Effector CD8-positive, alpha-beta T cell (primary cell): ENCODE measurements at places on chromosomes 16 and 17.

- DNase-seq, result no peak
Observed at GRCh38 chr17:32495359-32496231, 8.8 kb downstream of the CDK5R1 start.

DNA sequence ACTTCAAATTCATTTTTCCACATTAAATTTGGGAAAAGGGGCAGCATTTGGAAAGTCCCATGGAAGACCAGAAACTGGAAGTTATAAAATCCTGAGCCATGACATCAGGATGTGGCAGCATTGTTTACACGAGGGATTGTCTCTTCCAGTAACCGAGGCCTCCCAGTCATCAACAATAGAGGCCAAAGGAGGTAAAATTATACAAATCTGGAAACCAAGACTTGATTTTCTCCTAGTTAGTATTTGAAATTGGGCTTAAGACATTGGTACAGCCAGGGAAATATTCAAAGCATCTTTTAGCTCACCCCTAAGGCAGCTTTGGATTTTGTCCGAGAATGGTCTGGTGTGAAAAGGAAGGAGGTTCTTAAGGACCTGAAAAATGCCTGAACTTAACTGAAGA lies 251.6 kb upstream of the FOXF1 start:
- DNase-seq, result no peak

DNA sequence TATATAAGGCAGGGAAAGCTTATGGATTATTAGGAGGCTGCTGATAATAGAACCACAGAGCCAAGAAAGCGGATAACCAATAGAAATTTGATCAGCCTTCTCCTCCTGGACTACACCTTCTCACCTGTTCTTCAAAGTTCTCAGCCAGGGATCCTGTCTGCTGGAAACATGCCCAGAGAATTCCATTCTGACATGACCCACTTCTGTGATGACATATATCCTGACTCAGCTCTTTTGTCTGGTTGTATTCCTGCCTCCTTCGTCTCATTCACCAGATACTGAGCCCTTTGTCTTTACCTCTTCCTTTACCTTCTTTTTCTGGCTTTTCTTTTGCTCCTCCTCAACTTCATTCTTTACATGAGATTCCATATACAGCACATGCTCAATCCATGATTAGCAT lies 576.1 kb downstream of the CDH11 start:
- DNase-seq, result no peak

DNA sequence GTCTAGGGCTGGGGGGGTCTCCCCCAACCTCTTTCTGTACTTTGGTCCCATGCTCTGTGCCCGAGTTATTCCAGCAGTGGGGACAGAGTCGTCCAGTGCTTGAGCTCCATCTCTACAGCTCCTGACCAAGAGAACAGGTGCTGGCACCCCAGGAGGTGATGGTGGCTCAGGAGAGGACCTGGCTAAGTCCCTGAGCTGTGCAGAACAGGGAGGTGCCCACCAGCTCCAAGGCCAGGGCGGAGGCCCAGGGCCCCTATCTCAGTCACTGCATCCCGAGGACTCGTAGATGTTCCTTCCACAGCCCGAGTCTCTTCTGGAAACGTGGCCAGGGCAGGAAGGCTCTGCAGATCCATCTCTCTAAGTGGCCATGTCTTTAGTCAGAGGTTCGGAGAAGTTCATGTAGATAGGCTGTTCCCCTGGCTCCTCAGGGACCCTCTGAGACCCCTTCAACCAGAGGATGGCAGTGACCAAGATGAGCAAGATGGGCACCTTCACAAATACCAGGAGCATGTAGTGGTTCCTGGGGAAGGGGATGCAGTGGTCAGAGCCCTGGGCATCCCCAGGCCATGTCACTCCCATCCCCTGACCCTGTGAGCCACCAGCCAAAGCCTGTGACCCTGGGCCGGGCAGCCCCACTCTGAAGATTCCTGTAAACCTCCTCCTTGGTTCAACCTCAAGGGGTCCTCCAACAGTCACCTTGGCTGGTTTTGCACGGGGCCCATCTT lies 8.7 kb downstream of the CD300LB start:
- no peak for DNase-seq

GRCh38 chr17:65848751-65849150 lies 287.3 kb upstream of the AXIN2 start:
- DNase-seq, result no peak

DNA sequence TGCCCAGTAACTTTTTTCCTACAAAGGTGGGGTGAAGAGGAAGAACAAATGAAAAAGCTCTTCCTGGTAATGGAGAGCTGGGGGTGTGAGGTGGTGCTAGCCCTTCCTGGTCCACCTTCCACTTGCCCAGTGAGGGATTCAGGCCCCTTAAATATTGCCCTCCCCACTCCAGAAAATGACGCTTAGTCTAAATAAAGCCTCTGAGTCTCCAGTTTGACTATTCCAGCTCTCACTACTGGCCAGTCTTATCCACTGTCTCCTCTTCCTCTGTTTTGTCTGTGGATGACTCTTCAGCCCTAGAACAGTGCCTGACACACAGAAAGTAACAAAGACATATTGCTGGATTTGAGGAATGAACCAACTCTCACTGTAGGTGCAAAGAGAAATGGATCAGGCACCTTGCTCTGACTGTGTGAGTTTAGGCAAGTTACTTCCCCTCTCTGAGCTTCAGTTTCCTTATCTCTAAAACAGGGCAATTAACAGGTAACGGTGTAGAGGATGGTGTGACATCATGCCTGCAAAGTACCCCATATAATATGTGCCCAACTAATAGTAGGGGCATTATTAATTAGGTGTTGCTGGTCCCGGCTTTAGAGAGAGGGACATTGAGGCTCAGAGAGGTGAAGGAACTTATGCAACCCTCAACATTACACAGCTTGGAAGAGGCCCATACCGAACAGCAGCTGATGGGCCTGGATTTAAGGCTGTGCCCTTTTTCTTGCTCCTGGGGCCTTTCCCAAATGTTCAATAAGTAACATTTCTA lies 21.3 kb downstream of the ZNF385C start:
- DNase-seq, result no peak

- DNase-seq, result no peak
Observed at GRCh38 chr16:59993101-59993500, 1259.0 kb upstream of the GOT2 start.

- DNase-seq, result no peak
Observed at GRCh38 chr17:35752471-35752870, 568 bp downstream of the GAS2L2 start.

GRCh38 chr17:235831-236640 lies 54.6 kb upstream of the DOC2B start:
- DNase-seq, result no peak

DNA sequence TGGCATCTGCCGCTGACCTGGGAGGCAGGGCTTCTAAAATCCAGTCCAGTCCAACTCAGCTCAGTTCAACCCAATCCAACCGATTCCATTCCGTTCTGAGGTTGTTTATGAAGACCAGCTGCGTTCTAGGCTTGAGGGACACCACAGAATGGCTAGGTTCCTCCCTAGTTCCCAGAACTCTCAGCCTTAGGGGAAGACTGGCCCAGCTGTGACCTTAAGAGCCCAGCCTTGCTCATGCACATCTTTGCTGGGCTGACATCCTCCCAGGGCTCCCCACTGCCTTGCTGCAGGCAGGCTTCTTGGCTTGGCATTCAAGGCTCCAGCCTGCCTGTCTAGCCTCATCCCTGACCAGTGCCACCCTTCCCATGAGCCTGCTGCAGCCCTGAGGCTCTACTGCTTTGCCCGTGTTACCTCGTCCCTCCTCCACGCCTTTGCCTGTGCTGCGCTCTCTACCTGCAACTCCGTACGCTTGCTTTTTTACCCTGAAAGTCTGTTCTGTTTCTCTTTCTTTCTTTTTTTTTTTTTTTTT lies 7.9 kb downstream of the SLC12A3 start:
- DNase-seq, result no peak

GRCh38 chr17:72614871-72615626 lies 477.4 kb downstream of the SLC39A11 start:
- no peak for DNase-seq

- DNase-seq, result no peak
Observed at GRCh38 chr16:80851831-80852230, 47.4 kb upstream of the CDYL2 start.

DNA sequence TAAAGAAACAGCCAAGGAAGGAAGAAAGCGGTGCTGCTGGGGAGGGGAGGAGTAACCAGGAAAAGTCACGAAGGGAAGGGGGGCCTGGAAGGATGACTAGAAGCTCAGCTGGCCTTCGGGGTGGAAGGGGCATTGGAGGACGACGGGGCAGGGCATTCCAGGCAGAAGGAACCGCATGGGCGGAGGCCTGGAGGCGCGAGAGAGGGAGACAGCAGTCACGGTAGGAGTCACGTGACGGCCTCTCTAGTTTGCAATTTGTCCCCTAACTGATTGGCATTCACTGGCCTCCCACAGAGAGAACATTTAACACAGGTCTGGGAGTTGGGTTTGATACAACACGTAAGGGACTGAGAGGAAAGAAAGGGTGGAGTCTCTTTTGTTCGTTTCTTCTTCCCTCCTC lies 63.9 kb downstream of the RTN4RL1 start:
- no peak for DNase-seq

DNA sequence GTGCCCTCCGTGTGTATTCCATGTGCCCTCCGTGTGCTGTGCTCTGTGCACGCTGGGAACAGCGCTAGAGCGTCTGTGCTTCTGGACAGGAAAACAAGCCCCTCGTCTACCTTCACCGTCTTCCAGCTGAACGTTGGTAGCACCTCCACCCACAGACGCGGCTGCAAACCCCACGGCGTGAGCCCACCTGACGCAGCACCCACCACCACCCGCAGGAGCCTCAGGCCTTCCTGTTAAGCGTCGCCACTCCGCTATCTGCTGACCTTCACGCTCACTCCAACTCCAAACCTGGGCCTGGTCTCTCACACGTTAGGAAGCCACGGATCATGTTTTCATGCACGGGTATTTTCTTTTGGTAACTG lies 56.6 kb downstream of the ENGASE start:
- DNase-seq, result no peak

GRCh38 chr16:84514874-84515835 lies 10.7 kb upstream of the MEAK7 start:
- peak; percentile 58 for DNase-seq

DNA sequence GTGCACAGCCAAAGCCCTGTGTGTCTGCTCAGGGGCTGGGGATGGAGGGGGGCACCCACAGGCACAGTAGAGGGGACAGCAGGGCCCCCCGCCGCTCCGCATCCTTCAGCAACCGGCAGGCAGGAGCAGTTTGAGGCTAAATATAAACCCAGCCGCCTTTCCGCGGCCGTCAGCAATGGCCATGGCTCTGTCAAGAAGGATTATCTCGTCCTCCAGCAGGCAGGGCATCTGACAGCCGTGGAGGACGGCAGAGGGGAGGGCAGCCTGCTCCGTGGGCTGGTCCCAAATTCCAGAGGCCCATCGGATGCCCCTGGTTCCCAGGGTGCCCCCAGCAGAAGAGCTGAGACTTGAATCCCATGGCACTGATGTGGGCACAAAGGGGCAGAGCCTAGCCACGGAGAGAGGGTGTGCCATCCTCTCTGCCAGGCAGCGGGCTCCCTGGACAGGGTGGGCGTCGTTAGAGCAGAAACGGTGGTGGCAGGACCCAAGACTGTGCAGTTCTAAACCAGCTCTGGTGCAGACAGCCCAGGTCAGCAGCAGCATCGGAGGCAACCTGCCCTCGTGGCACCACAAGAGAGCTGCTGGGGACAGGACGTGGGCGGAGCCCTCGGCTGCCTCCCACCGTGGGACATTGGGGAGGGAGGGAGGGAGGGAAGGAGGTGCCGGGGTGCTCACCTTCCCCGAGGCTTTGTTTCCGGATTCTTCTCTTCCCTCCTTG lies 198.8 kb upstream of the CIBAR2 start:
- DNase-seq, result peak; percentile 23

DNA sequence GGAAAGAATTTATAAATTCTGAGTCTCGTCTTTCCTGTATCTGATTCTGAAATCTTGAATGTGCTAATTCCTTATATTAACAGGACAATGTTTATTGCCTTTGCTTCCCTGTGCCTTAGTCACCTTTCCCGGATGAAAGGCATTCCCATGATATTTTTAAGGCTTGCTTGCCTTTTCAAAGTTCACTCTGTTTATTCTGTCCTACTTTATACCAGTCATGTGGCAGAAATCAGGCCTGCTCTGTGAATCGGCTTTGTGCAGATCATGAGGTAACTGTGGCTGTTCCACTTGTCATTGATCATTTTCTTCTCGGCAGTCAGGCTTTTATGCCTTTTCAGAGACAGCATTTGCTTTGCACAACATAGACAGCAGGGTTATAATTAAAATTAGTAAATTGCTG lies 28.8 kb upstream of the ABCC11 start:
- no peak for DNase-seq

- no peak for DNase-seq
Observed at GRCh38 chr17:2068031-2068518, 13.2 kb downstream of the HIC1 start.

DNA sequence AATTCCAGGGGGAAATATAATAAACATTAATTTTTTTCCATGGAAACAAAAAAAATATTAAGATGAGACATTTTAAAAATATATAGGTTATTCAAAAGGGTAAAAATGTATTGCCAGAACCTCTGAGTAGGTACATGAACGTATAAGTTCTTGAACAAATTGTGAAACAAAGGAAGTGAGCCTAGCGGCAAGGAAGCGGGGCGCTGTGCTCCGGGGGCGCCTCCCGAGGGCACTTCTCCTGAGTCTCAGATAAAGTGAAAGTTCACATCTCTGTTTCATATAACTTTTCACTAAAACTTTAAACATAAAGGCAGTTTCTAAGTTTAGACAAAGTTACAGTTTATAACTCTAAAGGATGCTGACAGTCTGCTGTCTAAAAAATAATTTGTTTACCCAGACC lies 52.3 kb downstream of the TNRC6C start:
- DNase-seq, result peak; percentile 4

DNA sequence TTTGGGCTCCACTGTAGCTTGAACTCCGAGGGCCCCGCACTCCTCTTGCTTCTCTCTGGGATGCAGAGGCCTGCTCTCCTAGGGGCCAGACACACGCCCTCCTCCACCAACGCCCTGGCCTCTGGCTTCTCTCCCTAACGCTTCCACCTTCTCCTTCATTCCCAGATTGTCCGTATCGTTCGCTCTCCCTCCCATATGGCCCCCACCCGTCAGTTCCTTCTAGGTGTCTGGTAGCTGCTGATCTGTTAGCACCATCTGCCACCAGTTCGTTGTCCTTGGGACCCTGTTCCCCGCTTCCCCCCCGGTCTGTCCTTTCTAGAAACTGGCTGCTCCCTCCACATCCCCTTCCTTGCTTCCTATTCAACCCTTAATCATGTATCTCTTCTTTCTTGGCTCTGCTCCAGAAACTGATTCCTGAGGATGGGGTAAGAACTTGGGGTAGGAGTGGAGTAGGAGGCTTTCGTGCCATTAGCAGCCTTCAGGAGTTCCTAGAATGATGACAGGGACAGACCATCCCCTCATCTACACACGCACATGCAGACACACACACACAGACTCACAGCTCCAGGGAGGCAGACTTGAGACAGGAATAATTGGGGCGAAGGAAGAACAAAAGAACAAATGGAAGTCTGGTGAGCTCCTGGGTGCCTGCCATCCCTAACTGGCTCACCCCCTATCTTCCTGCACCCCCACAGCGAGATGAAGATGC lies 4.3 kb downstream of the ATP1B2 start:
- no peak for DNase-seq

DNA sequence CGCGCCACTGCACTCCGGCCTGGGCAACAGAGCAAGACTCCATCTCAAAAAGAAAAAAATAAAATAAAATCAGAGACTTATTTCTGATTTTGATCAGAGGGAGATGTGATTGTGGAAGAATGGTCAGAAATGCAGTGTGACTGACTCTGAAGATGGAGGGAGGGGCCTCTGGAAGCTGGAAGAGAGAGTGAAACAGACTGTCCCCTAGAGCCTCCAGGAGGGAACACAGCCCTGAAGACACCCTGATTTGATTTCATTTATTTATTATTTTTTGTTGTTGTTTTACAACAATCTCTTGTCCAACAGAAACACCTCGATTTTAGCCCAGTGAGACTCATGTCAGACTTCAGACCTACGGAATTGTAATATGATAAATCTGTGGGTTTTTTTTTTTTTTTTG lies 26.1 kb downstream of the BCL7C start:
- DNase-seq, result no peak
